Activated CD4-positive, alpha-beta T cell treated with anti-CD3 and anti-CD28 coated beads, Interleukin-2, amount 50 U/mL, for 24 hours (primary cell): ENCODE measurements at places on chromosomes 11 and 22.

DNA sequence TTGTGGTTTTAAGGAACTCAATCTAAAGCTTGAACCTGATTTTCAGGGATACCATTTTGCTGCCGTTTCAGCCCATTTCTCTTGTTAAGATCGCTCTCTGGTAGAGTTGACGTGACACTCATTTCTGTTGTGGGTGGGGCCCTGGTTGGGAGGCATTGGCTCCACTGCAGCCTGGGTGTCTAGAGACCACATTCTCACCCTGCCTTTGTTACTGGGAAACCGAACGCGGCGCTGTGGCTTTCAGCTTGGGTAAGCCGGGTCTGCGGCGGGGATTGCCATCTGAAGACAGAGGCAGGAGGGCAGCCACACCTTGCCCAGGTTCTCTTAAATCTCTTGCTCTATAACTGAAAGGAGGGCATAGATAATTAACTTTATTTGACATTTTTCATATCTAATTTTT is 3.2 kb downstream of the EHF start:
- DNase-seq = no peak

- no peak for DNase-seq
These were observed 298.7 kb upstream of the NCAM1 start for GRCh38 chr11:112662554-112662953.

DNA sequence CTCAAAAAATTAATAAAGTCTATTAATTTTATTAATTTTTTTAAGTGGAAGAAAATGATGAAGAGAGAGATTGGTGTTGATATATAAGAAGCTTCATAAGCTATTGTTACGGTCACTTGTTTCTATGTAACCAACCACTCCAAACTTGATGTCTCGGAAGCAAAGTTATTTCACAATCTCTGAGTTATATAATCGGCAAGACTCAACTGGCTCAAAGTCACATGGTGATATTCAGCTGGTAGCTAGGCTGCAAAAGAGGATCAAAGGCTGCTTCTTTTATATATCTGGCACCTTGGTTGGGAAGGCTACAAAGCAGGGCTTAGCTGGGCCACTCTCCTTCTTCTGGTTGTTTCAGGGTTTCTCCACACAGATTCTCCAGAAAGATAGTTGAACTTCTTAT is 245.1 kb upstream of the ARHGAP42 start:
- no peak for DNase-seq

DNA sequence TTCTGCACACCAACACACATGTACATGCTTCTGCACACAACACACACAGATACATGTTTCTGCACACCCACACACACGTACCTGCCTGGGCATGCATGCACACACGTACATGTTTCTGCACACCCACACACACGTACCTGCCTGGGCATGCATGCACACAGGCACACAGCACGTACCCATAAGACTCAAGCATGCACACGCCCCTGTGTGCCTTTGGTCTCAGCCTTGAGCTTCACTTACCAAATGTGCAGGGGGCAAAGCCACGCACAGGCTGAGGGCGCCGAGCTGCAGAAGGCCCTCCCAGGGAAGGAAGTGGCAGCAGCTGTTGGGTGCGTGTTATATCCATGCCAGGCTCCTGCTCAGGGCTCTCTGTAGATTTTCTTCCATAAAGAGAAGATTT is 34.7 kb upstream of the SMIM38 start:
- no peak for DNase-seq

GRCh38 chr11:127105593-127106541 is 105.3 kb upstream of the KIRREL3 start:
- DNase-seq = no peak

- no peak for DNase-seq
These were observed 44.4 kb downstream of the FAT3 start for GRCh38 chr11:92269021-92269420.

GRCh38 chr11:76745561-76746207 is 37.5 kb upstream of the TSKU start:
- DNase-seq = no peak

GRCh38 chr11:68503792-68504191 is 43.2 kb downstream of the PPP6R3 start:
- no peak for DNase-seq

DNA sequence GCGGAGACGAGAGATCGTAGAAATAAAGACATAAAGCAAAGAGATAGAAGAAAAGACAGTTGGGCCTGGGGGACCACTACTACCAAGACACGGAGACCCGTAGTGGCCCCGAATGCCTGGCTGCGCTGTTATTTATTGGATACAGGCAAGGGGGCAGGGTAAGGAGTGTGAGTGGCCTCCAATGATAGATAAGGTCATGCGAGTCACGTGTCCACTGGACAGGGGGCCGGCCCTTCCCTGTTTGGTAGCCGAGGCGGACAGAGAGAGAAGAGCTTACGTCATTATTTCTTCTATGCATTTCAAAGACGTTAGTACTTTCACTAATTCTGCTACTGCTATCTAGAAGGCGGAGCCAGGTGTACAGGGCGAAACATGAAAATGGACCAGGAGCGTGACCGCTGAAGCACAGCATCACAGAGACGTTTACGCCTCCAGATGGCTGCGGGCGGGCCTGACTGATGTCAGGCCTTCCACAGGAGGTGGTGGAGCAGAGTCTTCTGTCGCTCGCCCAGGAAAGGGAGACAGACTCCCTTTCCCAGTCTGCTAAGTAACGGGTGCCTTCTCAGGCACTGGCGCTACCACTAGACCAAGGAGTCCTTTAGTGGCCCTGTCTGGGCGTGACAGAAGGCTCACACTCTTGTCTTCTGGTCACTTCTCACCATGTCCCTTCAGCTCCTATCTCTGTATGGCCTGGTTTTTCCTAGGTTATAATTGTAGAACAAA is 24.8 kb downstream of the PPP6R2 start:
- DNase-seq = no peak

GRCh38 chr11:24645563-24645962 is 148.7 kb downstream of the LUZP2 start:
- no peak for DNase-seq

GRCh38 chr22:48450188-48450825 is 1377.4 kb downstream of the BRD1 start:
- DNase-seq = no peak

- no peak for DNase-seq
These were observed 2.4 kb upstream of the MYO7A start for GRCh38 chr11:77125695-77126094.

- DNase-seq = no peak
These were observed 272.0 kb downstream of the BLID start for GRCh38 chr11:121844016-121844415.

GRCh38 chr11:62804310-62805075 is 747 bp downstream of the NXF1 start:
- peak; percentile 27 for DNase-seq

DNA sequence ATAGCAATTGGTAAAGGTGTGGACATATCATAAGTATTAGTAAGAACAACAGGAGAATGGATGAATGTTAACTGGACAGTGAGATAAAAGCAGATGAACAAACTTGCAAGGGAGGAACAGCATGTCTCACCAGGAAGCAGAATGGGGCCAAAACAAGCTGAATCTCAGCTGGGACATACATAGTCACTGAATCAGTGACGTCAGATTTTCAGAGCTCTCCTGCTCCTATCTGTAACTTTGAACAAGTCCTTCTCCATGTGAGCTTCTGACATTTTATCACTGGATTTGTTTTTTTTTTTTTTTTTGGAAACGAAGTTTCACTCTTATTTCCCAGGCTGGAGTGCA is 118.7 kb downstream of the BBOX1 start:
- no peak for DNase-seq

DNA sequence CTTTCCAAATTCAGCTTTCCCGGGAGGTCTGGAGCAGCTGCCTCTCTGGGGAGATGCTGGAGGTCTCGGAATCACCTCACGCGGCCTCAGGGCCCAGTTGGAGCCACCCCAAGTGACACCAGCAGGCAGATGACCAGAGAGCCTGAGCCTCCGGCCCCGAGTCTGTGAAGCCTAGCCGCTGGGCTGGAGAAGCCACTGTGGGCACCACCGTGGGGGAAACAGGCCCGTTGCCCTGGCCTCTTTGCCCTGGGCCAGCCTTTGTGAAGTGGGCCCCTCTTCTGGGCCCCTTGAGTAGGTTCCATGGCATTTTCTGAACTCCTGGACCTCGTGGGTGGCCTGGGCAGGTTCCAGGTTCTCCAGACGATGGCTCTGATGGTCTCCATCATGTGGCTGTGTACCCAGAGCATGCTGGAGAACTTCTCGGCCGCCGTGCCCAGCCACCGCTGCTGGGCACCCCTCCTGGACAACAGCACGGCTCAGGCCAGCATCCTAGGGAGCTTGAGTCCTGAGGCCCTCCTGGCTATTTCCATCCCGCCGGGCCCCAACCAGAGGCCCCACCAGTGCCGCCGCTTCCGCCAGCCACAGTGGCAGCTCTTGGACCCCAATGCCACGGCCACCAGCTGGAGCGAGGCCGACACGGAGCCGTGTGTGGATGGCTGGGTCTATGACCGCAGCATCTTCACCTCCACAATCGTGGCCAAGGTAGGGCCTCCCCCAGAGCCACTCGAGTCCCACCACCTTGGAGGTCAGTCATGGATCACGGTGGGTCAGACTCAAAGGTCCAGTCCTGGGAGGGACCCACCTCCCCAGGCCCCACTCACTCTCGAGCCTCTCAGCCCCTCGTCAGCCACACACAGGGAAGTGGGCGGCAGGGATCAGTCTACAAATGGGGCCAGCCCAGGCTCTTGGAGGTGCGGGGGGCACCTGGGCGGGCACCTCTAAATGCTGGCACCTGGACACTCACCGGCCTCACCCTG is 525 bp downstream of the SLC22A12 start:
- DNase-seq = no peak

DNA sequence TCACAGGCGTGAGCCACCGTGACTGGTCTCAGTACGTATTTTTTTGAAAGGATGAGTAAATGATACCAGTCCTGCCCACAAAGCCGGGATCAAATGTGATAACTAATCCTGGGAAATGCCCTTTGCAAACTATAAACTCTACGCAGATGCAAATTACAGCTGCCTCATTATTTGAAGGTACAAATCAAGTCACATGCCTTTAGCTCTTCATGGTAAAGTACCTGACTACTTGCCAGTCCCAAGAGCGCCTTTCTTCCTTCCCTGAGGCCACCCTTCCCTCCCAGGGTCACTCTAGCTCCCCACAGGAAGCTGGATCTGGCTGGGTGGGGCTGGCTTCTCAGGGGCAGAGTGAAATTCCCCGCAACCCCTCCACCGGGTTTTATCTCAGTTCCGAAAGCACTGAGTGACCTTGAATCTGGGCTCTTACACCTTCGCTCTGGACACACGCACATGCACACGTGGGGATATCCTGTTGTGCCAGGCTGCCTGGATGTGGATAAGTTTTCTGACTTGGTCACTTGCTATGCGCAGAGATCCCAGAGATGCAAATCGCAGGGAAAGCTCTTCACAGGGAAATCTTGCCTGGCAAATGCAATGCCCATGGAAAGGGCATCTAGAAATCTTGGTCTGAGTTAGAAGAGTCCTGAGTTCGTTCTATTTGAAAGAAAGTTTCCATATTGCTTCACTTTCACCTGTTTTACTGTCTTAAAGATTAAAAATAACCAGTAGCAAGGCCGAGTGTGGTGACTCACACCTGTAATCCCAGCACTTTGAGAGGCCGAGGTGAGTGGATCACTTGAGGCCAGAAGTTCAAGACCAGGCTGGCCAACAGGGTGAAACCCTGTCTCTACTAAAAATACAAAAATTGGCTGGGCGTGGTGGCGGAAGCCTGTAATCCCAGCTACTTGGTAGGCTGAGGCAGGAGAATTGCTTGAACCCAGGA is 8.5 kb downstream of the A4GALT start:
- DNase-seq = no peak

- DNase-seq = no peak
These were observed 316.8 kb upstream of the MPPED2 start for GRCh38 chr11:30902929-30903328.

- DNase-seq = no peak
These were observed 10.0 kb downstream of the SNX32 start for GRCh38 chr11:65843811-65844210.
